ENCODE measurements at places on chromosomes 6 and 20.

GRCh38 chr20:17463711-17464110 is 67.5 kb downstream of the BFSP1 start:
- DNase-seq, result no peak

- no peak for DNase-seq
Measured at GRCh38 chr20:44222633-44223368, 12.2 kb upstream of the OSER1 start.

GRCh38 chr20:57996465-57996864 is 232.0 kb downstream of the ANKRD60 start:
- no peak for DNase-seq

DNA sequence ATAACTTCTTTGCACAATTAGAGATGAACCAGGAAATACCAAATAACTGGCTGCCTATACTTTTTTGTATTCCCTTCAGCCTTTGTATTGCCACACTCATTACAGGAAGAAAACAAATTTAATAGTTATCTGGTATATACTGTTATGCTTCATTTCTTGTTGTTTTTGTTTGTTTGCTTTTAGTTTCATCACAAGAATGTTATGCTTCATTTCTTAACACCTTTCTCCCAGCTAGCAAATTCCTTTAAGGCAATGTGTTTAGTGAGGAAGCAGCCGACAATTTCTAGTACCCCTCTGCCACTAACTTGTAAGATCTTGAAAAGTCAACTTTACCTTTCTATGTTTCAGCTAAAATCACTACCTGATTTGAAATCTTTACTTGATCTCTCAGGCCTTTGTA is 1.4 kb downstream of the NCOA6 start:
- no peak for DNase-seq

DNA sequence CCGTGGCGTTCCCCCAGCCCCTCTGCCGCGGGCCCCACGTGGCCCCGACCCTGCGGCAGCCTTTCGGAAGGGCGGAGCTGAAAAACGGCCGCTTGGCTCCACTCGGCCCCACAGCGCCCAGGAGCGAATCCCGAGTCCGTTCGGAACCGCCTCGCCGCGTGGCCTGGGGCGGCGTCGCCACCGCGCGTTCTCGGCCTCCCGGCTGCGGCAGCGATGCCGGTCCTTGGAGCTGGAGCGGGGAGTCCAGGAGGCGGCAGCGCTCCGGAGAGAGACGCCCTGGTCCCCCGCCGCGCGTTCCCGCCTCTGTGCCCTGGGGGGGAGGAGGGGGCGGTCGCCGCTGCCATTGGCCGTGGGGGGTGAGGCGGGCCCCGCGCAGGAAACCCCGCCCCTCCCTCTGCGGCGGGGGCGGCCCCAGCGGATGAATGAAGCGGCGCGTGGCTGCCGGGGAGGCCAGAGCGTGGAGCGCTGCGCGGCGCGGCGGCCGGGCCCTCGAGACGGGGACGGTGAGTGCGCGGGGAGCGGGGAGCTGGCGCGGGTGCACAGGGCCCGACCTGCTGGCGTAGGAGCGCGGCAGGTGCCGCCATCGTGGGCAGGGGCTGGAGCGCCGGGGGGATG is at the start of gene SLCO4A1:
Gene SLCO4A1 (plus strand): TSS at position 453 of the 615 bp plus-strand sequence. CDS start 13,952 bp downstream, outside the sequence.
- DNase-seq, result no peak

GRCh38 chr20:25360631-25361286 is 29.9 kb downstream of the ABHD12 start:
- DNase-seq, result no peak

DNA sequence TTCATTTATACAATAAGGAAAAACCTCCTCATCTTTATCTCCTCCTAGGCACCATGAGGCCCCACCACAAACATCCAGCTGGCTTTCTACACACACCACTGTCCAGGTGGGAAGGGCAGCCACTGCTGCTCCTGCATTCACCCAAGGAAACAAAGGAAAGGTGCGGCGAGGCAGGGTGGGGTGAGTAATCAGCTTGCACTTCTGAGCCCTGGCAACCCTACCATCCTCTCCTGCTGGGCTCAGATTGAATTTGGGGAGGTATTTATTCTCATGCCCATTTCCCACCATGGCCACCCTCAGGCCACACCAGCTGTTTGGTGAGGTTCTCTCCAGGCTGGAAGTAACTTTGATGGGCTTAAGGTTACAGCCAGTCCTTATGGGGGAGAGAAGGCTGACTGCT is 31.2 kb upstream of the SPDEF start:
- no peak for DNase-seq

DNA sequence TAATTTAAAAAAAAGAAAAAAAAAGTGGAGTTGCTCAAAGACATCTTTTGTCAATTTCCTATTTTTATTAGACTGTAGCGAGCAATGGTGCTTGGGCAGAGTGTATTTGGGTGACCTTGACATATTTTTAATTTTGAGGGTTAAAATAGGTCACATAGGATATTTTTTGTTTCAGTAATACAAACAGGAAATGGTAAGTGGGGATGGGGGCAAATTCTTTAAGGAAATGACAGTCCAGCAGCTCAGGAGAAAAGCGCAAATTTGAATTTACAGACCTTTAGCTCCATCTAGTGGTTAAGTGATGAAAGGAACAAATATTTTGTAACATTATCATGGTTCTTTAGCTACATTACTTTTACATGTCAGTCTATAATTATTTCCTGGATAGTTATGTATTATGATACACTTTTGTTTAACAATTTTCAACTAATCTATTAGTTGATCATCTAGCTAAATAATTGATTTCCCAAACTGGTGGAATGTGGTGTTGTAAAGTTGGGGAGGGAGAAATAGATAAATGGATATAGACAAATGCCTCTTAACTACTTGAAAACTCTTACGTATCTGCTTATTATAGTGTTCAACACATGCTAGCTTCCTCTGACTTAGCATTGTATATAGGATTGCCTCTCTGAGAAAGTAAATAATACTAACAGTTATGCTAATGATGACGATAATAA is 10.0 kb downstream of the CITED2 start:
- DNase-seq, result no peak

GRCh38 chr6:25056130-25056529 is 120.4 kb upstream of the RIPOR2 start:
- no peak for DNase-seq

- no peak for DNase-seq
Measured at GRCh38 chr20:24303393-24304170, 165.8 kb upstream of the SYNDIG1 start.

- DNase-seq, result no peak
Measured at GRCh38 chr6:168602576-168602975, 161.6 kb downstream of the SMOC2 start.

- DNase-seq, result no peak
Measured at GRCh38 chr20:37388831-37389230, 42.9 kb downstream of the SRC start.

- DNase-seq, result no peak
Measured at GRCh38 chr20:37714978-37715672, 21.3 kb downstream of the CTNNBL1 start.

- DNase-seq, result no peak
Measured at GRCh38 chr6:107776415-107776814, 47.7 kb downstream of the SCML4 start.

- DNase-seq, result no peak
Measured at GRCh38 chr6:140915103-140915502, 1217.6 kb upstream of the GJE1 start.

DNA sequence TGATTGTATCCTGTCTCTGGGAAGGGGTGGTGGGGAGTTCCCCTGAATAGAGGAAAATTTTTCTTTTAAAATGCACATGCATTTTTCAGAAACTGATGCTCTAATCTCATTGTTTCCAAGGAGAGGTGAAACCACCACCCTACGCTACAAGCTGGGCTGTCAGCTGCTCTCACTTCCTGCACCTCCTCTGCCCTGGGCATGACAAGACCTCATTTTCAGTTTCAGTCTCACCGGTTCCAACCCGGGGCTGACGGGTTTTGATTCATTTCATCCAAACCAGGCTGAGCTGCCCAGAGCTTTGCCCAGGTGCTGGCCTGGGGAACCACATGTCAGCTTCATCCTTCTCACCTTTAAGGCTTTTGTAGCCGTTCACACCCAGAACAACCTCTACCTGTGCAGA is 99.7 kb downstream of the EYA2 start:
- no peak for DNase-seq

- DNase-seq, result no peak
Measured at GRCh38 chr20:60632391-60633262, 619.4 kb upstream of the CDH4 start.

GRCh38 chr20:8722277-8722928 is 346.5 kb upstream of the PLCB4 start:
- DNase-seq, result no peak

DNA sequence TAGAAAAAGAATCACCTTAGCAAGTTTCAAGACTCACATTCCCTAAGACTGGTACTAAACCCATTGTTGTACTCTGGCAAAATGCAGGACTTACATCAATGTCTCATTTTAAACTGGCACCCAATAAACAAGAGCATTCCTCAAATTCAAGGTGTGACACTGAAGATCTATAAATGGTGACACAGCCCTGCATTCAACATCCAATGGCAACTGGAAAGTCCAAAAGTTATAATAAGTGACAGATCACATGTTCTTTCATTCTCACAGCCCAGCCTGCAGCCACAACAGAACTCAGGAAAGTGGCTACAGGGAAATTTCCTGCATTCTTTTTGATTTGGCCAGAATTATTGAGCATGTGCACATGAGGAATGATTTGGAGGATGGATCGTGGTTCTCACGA is 57.5 kb downstream of the MBOAT1 start:
- DNase-seq, result no peak

DNA sequence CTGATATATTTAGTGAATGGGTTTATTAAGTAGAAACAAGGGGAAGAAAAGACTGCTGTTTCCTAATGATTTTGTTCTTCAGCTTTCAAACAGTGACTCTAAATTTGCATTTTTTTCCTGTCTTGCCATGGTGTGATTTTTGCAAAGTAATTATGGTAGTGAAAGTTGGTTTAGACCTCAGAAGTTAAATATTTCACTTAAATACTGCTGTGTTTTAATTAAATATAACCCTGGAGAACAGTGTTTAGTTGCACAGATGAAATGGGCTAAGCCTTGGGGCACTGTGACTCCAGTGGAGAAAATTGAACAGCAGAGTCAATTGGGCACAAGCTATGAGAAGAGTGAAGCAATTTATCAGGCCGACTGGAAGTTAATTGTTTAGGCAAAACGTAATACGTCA is 111.1 kb upstream of the MCHR2 start:
- no peak for DNase-seq

DNA sequence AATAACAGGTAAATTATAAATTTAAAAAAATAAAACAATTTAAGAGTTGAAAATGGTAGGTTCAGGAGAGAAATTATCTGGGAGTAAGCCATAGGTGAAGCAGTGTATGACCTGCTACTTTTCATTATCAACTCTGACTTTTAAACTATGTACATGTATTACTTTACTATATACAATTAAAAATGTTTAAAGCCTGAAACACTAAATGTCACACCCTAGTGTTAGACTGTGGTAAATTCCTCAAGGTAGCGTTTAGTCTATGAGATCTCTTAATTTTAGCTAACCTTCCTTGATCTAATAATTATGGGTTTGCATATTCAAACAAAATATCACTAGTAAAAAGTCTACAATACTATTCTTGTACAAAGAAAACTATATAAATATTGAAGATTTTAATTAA is 22.3 kb upstream of the TBC1D32 start:
- DNase-seq, result no peak

GRCh38 chr6:112054001-112054400 is at the start of gene CCN6:
Gene CCN6, plus strand, starts transcription at chr6:112054104. Its CDS starts 254 bp downstream, at chr6:112054358.
- no peak for DNase-seq

GRCh38 chr20:47358672-47359529 is 2.4 kb upstream of the ZMYND8 start:
- DNase-seq, result peak; percentile 73

DNA sequence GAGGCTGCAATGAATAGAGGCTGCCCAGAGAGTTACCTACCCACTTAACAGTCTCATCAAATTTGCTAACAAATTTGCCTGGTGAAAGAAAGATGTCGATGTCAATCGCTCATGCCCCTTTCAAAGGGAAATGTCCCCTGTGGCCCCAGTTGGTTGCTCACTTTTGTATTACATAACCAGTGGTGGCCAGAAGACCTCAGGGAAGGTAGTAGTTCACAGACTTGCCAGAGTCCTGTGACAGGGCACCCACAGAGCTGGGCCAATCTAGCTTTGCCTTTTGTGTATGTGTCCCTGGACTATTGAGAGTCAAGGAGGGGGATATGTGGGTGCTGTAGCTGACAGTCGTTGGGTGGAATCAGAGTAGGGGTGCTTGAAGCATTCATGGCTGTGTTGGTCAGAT is 70.7 kb upstream of the CCN6 start:
- DNase-seq, result no peak
